SW480 (cell line): ENCODE measurements at places on chromosomes 11 and 22.

GRCh38 chr11:76062733-76063132 is 143.6 kb downstream of the WNT11 start:
- no peak for DNase-seq

DNA sequence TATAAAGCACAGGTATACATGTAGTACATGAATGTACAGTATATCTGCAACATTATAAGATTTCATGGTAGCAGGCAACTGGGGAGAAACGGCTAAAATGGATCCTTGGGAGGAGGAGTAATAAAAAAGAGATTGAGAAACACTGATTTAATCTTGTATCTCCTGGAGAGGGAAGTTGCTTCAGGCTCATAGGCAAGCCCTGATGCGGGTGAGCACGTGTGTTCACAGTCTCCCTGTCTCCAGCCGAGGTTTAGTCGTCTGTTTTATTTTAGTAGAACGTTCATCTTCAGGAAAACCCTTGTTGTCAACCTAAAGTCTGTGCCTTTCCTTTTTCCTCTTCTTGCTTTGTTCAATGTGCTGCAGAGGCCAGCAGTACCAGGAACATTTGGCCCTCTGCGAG is 21.8 kb upstream of the SLC25A18 start:
- no peak for DNase-seq

DNA sequence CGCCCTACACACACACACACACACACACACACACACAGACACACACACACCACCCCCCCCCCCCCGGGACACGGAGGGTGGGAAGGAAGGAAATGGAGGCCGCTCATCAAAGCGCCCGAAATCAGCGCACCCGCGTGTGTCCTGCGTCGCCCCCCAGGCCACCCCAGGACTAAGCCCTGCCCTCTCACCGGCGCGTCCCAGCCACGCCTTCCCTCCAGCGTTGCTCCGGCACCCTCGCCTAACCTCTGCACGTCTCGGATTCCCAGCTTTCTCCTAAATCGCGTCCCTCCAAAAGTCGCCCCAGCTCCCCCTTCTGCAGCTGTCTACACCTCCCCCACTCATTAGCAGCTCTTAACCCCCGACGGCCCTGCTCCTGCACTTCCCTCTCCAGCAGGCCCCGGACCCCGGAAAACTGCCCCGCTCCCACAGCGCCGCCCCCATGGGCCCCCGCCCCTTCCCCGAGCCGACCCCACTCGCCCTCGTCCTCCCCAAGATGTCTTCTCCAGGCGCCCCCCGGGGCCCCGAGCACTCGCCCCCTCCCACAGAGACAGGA is 557 bp downstream of the PACSIN2 start:
- DNase-seq = no peak

- DNase-seq = no peak
Observed at GRCh38 chr22:39453765-39454378, 2.9 kb upstream of the MGAT3 start.

DNA sequence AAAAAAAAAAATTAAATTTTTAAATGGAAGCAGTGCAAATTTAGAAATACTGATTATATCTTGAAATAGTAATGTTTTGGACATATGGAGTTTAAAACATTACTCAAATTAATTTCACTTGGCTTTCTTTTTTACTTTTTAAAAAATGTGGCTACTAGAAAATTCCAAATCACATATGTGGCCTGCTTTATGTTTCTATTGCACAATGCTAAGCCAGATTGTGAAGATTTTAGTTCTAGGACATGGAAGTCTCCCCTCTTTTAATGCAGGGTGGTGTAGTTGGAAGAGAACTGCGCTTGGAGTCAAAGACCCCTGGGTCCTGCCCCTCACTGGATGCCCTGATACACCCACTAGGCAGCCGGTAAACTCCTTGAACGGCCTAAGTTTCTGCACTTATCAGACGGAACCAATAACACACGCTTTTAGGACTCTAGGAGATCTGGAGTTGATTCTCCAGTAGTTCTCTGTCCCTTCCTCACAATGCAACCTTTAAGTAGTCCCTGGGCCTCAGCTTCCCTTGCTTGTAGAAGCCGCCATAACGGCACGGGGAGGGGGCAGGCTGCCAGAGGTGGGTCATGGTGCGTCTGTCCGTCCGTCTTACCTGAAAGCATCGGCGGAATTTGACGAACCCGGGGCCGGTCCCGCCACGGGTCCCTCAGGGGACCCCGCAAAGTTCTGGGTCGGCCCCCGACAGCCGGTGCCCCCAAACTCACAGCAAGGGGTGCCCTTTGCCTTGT is 505 bp downstream of the FAM227A start:
- DNase-seq = peak; percentile 11

GRCh38 chr22:46735747-46736608 is 2.1 kb downstream of the CERK start:
- DNase-seq = no peak

DNA sequence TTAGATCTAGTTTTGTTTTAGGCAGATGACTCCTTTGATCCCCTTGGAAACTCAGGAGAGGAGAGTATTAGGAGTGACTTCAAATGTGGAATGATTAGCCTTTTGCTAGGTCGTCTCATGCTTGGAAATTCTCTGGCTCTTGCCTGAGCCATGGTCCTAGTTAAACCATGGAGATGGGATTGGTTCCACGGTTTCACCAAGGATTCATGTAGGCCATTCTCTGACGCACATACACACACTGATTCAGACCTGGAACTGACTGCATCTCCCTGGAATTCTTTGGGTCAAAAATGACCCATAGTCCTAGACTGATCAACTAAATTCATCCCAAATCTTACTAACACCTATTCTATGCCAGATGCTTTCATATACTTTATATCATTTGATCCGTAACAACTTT is 56.5 kb downstream of the POLD3 start:
- no peak for DNase-seq

DNA sequence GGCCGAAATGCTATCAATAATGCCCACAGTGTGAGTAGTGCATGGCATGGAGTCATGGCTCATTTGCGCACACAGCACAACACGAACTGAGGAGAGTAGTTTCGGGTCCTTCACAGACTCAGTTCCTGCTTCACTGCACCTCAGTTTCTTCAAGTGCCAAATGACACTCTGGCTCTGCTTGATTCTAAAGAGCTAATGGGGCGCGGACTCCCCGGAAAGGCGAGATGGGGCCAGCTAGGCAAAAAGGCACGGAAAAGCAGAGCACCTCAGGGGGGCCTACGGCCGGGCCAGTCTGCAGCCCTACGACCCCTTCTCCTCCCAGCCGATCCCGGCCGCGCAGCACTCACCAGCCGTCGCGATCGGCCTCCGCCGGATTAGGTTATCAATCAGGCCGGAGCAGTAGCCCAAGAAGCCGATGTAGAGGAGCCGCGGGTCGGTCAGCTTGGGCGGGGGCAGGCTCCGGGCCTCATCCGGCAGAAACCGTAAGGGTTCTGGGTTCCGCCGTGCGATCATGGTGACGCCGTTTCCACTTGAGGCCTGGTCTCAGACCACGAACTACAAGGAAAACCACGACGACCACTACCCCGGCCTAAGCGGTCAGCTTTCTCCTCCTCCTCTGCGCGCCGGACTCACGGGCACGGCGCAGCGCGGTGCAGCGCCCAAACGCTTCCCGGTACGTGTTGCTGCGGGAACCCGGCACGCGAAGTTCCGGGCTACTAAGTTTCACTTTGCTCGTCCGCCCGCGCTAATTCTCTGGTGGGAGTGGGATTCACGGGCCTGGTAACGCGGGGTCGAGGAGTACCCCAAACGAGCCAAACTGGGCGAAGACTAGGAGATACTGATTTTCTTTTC is at the start of gene NDUFC2:
TSS of gene NDUFC2 (minus strand) at position 631 of the 852 bp plus-strand sequence. CDS start at position 513, 118 bp downstream.
- DNase-seq = peak; percentile 79

DNA sequence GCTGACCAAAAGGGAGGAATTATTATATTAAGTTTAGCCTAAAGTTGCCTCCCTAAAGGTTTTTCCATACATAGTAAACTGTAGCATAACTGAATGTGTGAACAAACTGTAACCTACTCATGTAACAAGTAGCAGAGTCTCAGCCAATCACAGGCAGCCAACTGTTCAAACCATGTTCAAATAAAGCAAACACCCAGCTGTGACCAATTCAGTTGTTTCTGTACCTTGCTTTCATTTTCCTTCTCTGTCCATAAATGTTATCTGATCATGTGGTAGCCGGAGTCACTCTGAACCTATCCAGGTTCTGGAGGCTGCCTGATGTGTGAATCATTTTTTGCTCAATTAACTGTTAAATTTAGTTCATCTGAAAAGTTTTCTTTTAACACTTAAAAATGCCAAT is 373.5 kb downstream of the GUCY1A2 start:
- DNase-seq = no peak

- DNase-seq = no peak
Observed at GRCh38 chr11:2751523-2752203, 51.9 kb upstream of the KCNQ1OT1 start.

GRCh38 chr22:42684462-42685195 is 35.4 kb upstream of the CYB5R3 start:
- no peak for DNase-seq

GRCh38 chr11:126597041-126597440 is 241.6 kb downstream of the ST3GAL4 start:
- no peak for DNase-seq

GRCh38 chr11:15805726-15806125 is 550.6 kb downstream of the SOX6 start:
- no peak for DNase-seq

- DNase-seq = no peak
Observed at GRCh38 chr11:78796956-78797355, 222.3 kb upstream of the NARS2 start.

- DNase-seq = no peak
Observed at GRCh38 chr11:24078018-24078417, 418.8 kb upstream of the LUZP2 start.
